Stimulated activated CD8-positive, alpha-beta memory T cell treated with anti-CD3 and anti-CD28 coated beads, Interleukin-7, amount 100 ng/mL, for 1 hour (primary cell): ENCODE measurements at places on chromosomes 16 and 17.

DNA sequence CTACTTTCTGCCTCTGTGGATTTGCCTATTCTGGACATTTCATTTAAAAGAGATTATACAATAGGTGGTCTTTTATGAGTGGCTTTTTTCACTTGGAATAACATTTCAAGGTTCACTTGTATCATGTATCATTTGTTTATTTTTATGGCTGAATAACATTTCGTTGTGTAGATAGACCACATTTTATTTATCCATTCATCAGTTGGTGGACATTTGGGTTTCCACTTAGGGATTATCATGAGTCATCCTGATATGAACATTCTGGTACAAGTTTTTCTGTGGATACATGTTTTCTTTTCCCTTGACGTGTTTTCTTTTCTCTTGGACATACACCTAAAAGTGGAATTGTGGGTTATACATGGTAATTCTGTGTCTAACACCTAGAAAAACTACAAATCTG lies 25.3 kb downstream of the PRSS54 start:
- DNase-seq, result no peak

DNA sequence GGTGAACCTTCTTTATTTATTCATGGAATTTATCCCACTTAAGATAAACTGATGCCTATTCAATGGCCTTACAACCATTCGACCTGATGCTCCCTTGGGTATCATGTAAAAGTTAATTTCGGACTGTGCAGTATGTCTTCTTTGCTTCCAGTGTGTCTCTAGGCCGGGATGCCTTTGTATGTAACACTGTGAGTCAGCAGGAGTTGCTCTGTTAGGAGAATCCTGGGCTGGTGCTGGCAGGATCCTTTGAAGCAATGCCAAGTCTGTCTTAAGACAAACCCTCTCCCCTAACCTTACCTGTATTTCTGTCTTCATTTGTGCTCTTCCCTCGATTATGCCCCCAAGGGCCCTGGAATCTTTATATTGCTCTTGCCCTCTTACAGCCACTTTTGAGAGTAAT lies 37.9 kb upstream of the ABCA8 start:
- no peak for DNase-seq

GRCh38 chr16:89444728-89445127 lies 45.6 kb downstream of the ANKRD11 start:
- DNase-seq, result no peak

DNA sequence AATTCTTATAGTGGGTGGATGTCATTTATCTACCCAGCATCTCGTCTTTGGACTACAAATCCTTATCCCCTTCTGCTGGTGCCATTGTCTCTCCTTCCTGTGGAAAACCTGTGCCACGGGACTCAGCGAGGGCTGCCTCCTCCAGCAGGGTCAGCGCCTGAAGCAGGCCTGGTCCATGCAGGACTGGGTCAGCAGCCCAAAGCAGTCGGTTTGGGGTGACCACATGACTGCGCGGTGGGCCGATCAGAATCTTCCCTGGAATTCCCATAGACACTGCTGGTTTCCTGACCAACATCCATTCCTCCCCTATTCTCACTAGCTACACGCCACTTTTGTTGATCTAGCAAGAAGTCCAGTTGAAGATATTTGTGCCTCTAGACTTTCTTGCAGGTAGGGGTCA lies 26.9 kb downstream of the RPRML start:
- no peak for DNase-seq

DNA sequence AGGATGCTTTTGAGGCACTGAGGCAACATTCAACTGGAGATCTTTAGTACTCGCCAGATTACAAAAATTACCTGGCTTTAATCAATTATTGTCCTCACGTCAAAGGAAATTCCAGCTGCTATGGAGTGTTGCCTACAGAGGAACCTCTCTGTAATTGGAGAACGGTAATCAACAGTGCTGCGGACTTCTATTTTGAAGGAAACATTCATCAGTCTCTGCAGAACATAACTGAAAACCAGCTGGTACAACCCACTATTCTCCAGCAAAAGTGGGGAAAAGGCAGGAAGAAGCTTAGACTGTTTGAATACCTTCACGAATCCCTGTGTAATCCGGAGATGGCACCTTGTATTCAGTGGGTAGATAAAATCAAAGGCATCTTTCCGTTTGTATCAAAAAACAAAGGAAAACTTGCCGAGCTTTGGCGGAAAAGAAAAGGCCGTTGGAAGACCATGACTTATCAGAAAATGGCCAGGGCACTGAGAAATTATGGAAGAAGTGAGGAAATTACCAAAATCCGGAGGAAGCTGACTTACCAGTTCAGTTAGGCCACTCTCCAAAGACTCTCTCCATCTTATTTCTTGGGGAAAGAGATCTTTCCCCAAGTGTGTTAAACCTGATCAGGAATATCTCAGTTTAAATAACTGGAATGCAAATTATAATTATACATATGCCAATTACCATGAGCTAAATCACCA lies 3.0 kb downstream of the SLC35G3 start:
- no peak for DNase-seq

- DNase-seq, result no peak
Measured at GRCh38 chr16:28880589-28880915, 2.3 kb downstream of the ATP2A1 start.

DNA sequence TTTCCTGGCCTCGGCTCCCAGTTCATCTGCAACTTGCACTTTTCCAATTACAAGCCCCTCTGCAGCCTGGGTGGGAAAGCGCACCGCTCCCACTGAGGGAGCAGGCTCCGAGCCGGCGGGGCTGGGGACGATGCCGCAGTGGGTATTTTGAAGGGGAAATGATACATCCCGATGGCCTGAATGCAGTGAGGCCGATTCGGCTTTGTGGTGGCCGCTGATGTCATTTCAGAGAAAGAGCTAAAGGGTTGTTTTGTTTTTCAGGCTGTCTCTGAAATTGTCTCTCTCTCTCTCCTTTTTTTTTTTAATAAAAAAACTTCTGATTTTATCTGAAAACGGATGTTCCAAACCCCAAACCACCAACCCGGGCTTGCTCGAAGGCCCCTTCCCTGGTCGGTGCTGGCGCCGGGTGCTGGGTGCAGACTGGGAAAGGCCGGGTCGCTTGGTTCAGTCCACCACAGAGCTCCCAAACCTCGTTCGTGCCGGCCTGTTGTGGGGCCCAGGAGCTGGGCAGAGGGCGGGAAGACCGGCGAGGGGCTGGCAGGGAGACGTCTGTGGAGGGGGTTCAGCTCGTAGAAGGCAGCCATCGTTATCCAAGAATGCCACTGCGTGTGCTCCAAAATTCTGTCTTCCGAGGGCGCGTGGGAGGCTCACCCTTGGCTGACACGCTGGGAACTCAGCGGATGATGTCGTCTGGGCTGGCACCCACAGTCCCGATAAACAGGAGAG lies 102.8 kb downstream of the FOXL1 start:
- no peak for DNase-seq

GRCh38 chr17:33012522-33013033 lies 20.9 kb downstream of the SPACA3 start:
- no peak for DNase-seq

DNA sequence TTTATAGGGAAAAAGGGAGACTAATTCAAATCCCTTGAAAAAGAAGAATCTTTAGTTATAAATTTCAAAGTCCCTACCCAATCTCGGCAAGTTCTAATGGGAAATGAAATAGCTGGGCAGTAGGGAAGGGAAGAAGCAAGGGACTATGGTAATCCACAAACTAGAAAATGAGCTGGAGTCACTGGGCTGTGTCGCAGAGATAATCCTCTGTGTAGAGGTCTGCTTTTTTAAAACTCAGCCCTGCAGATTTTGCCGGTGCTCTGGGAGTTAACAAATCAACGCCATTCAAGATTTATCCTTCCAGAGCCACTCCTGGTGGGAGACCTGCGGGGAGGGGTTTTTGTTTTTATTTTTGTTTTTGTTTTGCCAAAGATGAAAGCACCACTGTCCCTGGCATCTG lies 20.8 kb downstream of the SNX11 start:
- DNase-seq, result no peak

- DNase-seq, result peak; percentile 72
Measured at GRCh38 chr16:4288148-4288921, 15.5 kb upstream of the TFAP4 start.

- no peak for DNase-seq
Measured at GRCh38 chr17:72898725-72899124, 193.8 kb downstream of the SLC39A11 start.

DNA sequence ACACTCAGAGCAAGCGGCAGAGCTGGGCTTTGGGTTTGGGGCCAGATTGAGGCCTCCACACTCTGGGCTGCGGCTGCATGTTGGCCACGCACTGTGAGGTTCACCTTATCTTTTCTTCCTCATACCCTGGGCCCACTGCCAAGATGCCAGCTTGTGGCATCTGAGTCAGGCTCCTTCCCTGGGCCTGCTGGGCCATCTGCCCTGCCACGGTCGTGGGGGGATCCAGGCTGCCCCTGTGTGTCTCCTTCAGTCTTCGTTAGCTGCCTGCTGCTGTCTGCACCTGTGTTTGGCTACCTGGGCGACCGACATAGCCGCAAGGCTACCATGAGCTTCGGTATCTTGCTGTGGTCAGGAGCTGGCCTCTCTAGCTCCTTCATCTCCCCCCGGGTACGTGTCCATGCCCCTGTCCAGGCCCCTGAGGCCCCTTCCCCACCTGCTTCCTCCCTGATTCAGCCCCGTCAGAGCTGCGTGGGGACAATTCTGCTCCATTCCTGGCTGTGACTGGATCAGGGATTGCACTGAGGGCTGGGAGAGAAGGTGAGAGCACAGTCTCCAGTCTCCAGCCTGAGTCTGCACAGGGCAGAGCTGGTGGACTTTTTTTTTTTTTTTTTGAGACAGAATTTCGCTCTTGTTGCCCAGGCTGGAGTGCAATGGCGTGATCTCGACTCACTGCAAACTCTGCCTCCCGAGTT lies 11.2 kb downstream of the SPNS3 start:
- no peak for DNase-seq

GRCh38 chr17:81608605-81609004 lies 28.3 kb downstream of the NPLOC4 start:
- no peak for DNase-seq

GRCh38 chr16:20136446-20136968 lies 62.8 kb upstream of the GPR139 start:
- no peak for DNase-seq

- no peak for DNase-seq
Measured at GRCh38 chr16:86951831-86952598, 365.2 kb downstream of the C16orf95 start.

GRCh38 chr16:1331712-1332617 lies 1.5 kb upstream of the BAIAP3 start:
- DNase-seq, result no peak

DNA sequence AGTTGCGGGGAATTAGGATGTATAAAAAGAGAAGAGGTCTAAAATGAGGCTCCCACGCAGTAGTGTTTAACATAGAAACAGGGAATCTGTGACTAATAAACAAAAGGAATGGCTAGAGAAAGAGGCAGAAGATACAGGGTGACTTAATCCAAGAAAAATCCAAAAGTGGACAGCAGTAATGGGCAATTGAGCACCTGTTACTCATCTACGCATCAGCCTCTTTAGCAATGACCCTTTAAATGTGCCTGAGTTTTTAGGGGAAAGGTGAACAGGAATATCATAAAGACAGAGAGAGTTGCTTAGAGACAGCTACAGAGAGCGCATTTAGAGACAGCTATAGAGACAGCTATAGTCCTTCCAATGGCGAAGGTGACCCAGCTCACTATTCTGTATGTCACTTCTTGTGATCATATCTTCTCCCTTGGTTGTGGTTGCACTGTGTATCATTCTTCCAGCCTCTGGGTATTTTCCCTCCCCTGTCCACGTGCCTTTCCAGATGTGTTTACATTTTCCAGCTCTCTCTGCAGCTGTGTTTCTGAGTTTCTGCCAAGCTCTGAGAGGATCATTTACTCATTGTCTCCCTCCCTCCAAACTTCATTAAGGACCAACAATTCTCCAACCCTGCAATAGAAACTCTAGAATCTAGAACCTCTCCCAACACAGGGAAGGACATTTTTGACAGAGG lies 61.5 kb downstream of the MYOCD start:
- no peak for DNase-seq

DNA sequence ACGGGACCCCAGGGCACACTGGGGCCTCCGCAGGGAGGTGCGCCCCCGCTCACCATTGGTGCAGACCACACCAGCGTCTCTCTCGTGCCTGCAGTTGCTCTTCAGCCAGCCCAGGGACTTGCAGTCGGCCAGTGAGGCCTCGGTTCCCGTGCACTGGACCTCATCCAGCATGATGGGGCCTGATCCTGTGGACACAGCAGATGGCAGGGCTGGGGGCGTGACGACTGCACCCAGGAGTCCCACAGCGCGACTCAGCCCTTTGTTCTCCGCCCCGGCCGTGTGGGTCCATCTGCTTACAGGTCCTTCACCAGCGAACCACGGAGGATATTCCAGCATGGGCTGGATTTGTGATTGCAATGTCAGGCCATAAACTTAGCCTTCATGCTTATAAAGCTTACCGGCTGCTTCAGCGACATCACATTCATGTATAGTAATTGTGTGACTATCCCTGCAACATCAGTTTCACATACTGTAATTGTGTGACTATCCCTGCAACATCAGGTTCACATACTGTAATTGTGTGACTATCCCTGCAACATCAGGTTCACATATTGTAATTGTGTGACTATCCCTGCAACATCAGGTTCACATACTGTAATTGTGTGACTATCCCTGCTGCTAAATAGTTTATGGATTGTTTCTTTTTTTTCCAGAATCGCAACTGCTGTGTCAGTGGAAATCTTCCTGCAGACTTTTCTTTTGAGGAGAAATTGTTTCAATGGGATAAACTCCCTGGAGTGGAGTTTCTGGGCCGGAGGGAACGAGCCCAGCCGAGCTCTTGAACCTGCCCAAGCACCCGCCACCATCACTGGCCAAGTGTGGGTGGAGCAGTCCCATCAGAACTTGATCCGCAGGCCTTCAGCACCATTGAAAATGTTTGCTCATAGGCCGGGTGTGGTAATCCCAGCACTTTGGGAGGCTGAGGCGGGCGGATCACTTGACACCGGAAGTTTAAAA lies 4.8 kb downstream of the LGALS3BP start:
- no peak for DNase-seq

DNA sequence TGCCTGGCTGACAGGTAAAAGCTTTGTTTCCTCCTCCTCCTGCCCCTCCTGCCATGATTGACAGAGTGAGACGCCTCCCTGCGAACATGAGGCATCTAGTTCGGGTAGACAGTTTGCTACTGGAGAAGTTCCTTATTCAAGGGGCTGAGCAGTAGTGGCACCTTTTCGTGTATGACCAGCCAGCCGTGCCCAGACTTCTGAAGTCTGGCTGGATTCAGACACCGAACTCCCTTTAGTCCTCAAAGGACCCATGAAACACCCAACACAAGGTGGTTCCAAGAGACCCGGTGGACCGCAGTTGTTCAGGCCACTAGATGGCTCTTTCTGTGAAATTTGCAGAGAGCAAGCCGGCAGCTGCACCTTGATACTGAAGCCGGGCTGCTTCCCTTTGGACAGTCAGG lies 192.8 kb downstream of the XYLT1 start:
- no peak for DNase-seq

GRCh38 chr16:87382023-87382785 lies 1.4 kb downstream of the FBXO31 start:
- DNase-seq, result no peak
